Suppressor macrophage treated with lipopolysaccharide for 4 hours (primary cell): ENCODE measurements at places on chromosomes 12 and 14.
A peak's percentile ranks its signal among the peaks of the same experiment; 100 is the strongest.

DNA sequence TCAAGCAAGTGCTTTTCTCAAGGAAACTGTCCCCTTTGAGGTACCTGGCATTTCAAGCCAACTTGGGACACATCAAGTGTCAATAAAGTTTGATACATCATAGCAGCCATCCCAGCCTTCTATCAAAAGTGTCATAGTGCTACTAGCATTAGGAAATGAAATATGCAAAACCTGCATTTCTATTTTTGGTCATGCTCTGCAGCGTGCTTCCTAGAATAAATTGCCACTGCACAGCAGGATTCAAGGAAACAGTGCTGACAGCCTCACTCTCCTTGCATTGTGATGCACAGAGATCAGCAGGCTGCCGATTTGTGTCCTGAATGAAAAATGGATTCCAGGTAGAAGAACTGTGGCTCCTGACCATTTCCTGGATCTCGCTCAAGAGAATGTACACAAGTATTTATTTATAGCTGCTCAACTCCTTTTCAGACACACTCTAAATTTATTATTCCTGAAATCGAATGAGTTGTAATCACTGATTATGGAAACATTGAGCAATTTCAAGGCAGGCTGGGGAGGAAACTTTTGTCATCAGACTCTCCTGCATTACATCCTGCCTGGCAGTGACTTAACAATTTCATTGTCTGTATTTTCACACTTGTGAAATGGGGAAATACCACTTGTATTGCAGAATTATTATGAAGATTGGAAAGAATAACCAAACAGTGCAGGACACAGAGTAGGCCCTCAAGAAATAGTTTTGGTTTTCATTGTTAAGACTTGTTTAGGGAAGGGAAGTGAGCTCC is 120.9 kb downstream of the SLC38A6 start:
- peak; percentile 93 for DNase-seq

GRCh38 chr14:34231626-34232025 is 230.4 kb downstream of the SPTSSA start:
- no peak for DNase-seq

DNA sequence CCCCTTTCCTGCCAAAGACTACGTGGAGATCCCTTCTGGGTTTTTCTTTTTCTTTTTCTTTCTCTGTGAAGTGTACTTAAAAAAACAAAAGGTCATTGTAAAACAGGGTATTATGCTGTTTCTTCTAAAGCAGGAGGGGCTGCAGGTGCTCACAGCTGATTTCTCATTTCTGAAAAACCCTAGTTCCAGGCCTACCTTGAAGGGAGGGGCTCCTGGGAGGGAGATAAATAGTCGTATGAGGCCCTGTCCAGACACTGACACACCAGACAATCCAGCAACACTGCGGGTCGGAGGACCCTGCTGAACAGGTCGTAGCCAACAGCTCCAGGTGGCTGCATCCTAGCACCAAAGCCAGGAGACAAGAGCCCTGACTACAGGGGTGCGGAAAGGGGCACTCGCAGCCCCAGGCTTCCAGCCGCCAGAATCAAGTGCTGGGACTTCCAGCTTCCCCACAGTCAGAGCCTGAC is 41.1 kb downstream of the PSMA6 start:
- no peak for DNase-seq

DNA sequence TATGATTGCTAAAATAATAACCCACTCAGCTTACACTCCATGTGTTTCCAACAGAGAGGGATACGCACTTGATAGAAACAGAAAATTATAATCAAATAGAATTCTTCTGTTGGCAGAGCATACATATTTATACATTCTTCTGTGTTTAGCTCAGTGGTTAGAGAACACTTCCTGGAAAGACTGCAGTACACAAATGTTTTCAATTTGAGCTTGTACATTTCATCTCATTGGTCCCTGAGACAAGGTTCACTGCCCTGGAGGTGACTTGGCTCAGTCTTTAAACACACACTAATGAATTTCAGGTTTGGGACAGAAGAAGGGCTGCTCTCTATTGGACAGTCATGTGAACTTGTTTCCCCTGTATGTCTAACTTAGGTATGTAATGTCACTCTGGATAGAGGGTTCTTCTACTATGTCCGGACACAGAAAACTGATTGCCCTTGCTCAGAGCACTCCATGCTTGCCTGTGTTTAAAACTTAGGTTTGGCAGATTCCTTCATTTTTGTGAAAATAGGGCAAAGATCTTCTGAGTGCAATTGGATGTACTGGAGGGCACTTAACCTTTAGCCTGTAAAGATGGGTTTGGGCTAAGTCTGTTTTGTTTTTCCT is 22.9 kb downstream of the PROX2 start:
- DNase-seq = no peak

DNA sequence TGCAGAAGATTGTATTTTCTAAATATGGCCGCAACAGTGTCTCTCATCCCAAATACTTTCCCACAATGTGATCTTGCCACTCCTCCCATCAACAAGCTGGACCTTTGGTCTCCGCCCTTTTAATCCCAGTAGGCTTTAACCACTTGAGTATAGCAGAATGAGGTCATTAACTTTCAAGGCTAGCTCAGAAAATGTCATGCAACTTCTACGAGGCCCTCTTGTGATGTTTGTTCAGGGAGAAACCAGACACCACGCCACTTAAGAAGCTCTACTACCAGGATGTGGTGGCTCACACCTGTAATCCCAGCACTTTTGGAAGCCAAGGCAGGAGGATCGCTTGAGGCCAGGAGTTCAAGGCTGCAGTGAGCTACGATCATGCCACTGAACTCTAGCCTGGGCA is 20.1 kb upstream of the OR6J1 start:
- no peak for DNase-seq

DNA sequence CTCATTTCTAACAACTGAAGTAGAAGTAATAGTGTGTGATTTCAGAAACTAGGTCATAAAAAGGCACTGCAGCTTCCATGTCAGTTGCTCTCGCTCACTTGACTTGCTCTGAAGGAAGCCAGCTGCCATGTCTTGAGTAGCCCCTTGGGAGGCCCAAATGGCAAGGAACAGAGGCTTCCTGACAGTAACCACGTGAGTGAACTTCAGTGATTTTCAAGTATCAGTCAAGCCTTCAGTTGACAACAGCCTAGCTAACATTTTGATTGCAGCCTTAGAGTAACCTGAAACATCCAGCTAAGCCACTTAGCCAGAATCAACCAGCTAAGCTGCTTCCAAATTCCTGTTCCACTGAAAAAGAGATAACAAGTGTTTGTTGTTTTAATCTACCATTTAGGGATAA is 26.7 kb downstream of the TOGARAM1 start:
- DNase-seq = no peak

- peak; percentile 64 for DNase-seq
Measured at GRCh38 chr14:61470261-61470960, 149.0 kb downstream of the PRKCH start.

DNA sequence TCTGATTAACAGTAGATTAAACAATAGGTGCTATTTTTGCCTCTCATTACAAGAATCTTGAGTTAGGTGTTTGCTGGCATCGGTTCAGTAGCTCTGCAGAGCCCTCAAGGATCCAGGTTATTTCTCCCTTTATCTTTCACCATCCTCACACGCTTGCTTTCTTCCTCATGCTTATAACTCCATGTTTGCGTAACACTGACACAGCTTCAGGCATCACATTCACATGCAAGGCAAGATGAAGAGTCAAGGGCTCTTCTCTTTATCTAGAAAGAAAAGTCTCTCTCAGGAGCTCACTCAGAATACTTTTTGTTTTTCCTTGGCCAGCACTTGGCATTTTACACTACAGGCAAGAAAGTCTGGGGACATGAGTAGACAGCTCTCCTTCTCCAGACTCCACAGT is 24.2 kb upstream of the PTHLH start:
- DNase-seq = no peak

- no peak for DNase-seq
Measured at GRCh38 chr12:32118806-32119205, 12.2 kb downstream of the BICD1 start.

GRCh38 chr14:24241829-24242443 is 487 bp downstream of the TINF2 start:
- peak; percentile 96 for DNase-seq

DNA sequence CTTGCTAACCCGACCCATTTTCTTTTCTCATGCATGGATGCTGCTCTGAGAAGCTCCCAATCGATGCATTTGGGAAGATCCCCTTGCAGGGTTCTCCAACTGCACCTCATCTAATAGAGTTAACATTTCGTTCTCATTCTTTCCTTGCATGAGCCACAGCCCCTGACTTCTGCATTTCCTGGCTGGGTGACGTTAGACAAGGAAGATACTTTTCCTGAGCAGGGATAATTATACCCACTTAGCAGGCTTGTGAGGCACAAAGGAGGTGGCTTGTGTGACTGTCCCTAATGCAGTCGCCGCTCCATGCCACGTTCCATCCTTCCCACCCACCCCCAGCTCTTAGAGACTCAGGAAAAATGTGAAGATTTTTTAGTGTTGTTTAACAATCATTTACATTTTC is 195.1 kb downstream of the CHST11 start:
- peak; percentile 60 for DNase-seq
